ENCODE measurements at places on chromosomes 6 and 20.

DNA sequence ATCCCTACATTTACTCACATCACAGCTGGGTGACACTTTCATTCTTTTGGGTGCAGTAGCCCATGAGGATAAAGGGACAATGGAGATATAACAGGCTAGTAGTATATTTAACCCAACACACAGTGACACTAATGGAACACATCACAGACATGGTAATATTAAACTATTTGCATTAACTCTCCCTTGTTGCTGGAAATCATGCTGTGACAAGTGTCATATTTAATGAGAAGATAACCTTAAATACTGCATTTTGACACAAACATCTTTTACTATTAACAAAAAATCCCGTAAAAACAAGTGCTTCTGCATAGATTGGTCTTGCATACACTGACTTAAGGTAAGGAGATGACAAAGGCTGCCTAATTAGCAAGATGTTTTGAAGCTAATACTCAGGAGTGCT lies 45.5 kb downstream of the CNR1 start:
- no peak for DNase-seq

- DNase-seq, result no peak
Measured at GRCh38 chr6:20186981-20187380, 25.3 kb downstream of the MBOAT1 start.

DNA sequence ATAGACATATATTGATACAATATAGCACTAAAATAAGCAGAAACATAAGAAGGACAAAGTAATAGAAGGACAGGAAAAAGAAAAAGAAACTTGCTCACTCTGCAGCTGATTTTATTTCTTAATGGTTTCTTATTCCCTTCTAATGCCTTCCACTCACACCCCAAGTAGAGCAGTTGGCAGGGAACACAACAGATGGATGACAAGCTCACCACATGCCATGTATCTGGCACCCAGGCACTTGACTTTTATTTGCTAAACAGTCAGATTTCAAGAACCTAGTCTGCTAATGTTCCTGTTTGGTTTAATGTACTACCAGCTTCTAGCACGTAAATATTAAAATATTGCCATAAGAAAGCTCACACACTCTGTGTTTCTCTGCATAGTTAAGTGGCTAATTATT lies 87.1 kb downstream of the COL19A1 start:
- no peak for DNase-seq

DNA sequence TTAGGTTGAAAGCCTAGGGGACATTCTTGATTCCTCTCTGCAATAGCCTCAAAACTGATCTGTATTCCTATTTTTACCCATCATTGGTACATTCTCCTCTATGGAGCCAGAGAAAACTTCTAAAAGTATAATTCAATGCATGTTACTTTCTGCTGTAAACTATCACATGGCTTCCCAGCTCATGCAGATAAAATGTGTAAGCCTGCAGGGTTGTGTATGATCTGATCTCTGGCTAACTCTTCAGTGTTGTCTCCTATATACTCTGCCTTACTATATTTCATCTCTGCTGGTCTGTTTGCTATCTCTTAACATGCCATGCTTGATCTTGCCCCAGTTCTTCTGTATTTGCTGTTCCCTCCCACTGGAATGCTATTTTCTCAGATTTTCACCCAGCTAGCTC lies 323.3 kb upstream of the RSPO3 start:
- no peak for DNase-seq

DNA sequence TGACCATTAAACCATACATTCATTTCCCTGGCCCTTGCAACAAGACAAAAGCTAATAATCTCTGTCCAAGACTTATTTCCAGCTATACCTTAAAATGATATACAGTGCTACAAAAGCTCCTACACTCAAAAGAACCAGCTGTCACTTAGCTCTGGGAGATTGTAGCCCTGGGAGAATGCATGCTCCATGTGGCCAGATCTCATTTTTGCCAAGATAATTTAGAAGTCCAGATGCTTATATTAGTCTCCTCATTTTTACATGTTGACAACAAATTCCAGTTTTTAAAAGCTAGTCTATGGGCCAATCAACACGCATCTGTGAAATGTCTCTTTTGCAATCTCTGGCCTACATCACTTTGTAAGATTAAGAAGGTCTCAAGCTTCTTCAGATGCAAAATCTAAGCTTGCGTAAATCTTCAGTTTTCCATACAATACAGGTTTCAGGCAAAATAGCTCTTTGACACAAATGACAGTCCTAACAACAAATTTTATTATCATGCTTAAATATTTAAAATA lies 27.1 kb downstream of the TASP1 start:
- no peak for DNase-seq

GRCh38 chr6:221531-222349 lies 70.5 kb upstream of the DUSP22 start:
- DNase-seq, result no peak

DNA sequence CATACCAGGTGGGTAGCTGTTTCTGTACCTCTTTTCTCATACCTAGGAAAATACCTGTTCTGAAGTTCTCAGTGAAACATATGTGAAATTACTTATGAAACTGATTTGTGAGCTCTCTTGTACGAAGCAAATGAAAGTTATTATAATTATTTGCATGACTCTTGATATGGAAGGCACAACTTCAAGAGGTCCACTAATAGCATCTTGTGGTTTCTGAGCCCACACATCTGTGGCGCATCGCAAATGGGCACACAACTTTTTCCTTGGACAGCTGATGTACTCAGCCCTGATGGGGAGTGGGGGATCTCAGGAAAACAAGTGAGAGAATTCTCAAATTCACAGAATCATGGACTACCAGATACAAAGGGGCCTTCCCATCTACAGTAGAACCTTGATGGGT lies 432.3 kb downstream of the CD83 start:
- no peak for DNase-seq

DNA sequence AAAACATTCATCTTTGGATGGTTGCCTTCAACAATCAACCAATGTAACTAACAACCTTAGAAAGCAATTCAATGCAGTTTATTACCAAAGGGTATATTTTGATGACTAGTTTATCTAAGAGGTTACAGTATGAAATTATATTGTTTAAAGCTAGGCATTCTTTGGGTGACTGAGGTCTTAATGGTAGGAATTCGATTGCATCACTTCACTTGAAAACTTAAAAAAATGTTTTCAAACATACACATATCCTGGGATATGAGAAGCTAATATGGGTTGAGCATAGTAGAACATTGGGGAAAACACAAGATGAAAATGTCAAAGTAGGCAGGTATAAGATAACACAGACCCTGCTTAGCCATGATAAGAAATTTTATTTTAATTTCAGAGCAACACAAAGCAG lies 144.6 kb upstream of the BMP5 start:
- no peak for DNase-seq

DNA sequence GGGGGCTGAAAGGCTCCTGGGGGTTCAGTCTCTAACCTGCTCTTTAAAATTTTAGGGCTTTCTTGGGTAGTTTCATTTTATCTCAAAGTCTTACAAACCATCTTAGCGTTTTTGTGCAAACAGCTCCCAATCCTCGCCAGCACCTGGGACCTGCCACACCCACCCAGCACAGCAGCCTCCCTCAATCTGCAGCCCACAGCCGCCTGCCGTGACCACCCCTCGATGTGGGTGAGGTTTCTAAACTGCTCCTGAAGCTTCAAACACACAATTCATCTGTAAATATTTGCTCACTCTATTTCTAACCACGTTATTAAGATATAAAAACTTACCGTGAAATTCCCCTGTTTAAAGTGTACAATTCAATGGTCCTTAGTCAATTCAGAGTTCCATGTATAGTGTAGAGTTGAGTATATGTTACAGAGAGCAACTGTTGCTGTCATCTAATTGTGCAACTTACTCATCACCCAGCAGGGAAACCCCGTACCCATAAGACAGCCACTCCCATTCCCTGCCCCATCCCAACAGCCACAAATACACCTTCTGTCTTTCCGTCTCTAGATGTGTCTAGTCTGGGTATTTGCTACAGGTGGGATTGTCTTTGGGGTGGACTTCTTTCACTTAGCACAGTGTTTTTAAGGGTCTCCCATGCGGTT lies 381.0 kb downstream of the TAF4 start:
- no peak for DNase-seq

Measured in frontal cortex (tissue), 4 donors.